Epithelial cell of proximal tubule (primary cell): ENCODE measurements at places on chromosomes 13 and 19. TPM values are rescaled to one million over a fixed set of nuclear protein-coding genes. Genes with fewer than 3 reads are reported as not detected.

- no peak for DNase-seq
These were observed 805.7 kb downstream of the PCDH9 start for GRCh38 chr13:66424422-66424821.

GRCh38 chr19:33177417-33177979, 16.6 kb upstream of the LRP3 start:
- no peak for DNase-seq

DNA sequence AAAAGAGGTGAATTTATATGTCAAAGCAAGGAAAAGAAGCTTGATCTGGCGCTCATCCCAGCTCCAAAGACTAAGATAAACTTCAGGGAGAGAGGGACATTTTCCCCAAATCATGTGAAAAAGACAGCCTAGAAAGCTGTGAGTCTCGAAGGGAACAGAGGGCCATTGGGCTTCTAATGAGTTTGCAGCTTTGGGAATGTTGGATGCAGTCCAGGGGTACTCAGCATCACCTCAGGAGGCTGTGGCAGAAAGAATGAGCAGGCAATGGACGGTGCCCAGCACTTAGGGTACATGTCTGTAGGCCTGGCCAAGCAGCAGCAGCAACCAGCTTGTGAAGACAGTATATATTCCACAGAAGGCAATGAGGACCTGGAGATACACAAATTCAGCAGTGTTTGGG, 25.7 kb upstream of the WASF3 start:
- DNase-seq, result no peak

DNA sequence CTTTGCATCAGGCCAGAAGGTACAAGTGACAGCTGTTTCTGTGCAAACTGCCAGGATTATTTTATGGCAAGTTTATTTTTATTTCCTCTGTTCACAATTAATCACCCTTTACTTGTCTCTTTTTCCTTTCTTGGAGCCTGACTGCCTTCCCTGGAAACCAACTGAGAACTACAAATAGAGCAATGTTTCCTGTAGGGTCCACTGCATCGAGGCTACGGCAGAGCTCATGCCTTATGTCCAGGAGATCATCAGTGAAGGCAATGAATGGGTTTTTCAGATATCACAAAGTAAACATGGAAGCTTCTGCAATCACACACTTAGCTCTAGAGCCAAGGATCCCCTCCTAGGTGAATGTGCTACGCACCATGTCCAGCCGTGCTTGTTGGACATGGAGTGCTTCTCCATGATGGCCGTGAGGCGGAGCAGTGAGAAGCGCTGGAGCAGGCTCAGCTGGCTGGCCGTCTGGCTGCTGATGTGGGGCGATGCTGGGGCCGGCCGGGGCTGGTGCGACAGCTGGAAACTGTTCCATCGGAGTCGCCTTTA, 110.9 kb downstream of the KL start:
- no peak for DNase-seq

The RNF225 gene
- not detected in 2 replicates for total RNA-seq

The PRRG2 gene
- total RNA-seq, result 0.87 and 1.0 TPM in 2 replicates
